ENCODE measurements at places on chromosomes 6 and 20.
A peak's percentile ranks its signal among the peaks of the same experiment; 100 is the strongest.

DNA sequence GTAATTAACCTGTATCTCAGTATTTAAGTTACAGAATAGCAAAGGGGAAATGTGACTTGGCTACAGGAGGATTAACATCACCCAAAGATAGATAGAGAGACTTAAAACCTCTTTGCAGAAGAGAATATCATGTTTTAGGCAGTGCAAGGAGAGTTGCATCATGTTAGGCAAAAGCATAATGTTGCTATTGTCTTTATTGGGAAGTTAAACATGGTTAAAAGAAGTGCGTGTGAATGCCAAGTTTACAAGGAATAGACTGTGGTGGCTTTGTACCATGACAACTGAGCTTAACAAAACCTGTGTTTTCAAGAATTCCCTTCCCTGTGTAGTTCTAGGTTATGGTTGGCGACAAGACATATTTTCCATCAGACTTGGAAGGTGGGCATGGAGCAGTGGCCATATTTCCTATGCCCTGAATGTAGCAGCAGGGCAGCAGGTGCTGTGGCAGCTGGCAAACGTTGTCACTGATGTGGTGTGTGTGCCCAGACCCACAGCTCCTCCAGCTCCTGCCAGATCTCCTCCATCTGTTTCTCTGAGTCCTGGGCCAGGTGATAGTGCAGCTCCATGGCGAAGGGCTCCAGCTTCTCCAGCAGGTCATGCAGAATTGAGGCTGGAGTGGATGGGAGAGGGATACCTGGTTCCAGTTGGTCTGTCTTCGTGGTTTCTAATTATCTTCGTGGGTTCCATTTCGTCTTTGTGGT lies 163.3 kb downstream of the QRSL1 start:
- no peak for DNase-seq

DNA sequence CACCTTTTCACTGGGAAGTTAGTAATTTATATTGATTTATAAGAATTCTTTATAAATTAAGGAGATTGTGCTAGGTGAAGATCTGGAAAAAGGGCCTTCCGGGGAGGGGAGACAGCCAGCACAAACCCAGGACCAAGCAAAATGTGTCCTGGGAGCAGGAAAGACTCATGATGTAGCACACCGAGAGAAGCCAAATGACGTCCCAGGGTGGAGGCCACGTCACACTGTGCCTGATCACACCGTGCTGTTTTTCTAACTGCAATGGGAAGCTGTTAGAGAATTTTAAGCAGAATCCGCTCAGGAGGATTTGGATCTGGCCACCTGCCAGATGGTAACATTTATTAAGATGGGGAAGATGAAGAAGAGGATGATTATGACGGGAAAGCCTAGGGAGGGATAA lies 72.7 kb upstream of the AKAP12 start:
- DNase-seq: no peak

- peak; percentile 43 for DNase-seq
These were observed 778 bp downstream of the PSMG4 start for GRCh38 chr6:3259491-3259958.

DNA sequence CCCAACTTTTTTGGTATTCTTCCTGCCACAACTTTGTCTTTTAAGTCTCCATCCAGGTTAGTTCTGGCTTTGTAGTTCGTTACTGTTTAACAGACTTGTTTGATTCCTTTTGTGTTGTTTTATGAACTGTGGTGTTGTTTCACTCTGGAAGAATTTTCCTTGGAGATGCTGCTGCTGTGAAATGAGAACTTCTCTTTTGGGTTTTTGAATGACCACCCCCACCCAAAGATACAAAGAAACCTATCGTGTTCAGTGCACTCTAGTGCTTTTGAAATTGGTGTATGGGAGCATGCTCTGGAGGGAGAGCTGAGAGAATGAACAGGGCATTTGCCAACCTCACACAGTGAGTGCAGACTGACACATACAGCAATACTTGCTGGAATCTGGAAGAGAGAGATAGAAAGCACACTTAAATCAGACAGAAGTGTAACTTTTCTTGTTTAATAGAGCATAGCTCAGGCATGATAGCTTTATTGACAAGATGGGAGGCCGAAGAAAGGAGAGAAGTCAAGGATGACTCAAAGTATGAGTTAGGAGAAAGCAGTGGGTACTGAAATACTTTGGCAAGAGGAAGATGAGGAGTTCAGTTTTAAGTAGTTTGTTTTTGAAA lies 293.1 kb downstream of the SOX4 start:
- no peak for DNase-seq

- no peak for DNase-seq
These were observed 726 bp upstream of the EMILIN3 start for GRCh38 chr20:41367393-41367695.

GRCh38 chr20:6994452-6994851 lies 227.0 kb downstream of the BMP2 start:
- DNase-seq: no peak

GRCh38 chr20:51423290-51423667 lies 119.2 kb downstream of the NFATC2 start:
- DNase-seq: no peak

DNA sequence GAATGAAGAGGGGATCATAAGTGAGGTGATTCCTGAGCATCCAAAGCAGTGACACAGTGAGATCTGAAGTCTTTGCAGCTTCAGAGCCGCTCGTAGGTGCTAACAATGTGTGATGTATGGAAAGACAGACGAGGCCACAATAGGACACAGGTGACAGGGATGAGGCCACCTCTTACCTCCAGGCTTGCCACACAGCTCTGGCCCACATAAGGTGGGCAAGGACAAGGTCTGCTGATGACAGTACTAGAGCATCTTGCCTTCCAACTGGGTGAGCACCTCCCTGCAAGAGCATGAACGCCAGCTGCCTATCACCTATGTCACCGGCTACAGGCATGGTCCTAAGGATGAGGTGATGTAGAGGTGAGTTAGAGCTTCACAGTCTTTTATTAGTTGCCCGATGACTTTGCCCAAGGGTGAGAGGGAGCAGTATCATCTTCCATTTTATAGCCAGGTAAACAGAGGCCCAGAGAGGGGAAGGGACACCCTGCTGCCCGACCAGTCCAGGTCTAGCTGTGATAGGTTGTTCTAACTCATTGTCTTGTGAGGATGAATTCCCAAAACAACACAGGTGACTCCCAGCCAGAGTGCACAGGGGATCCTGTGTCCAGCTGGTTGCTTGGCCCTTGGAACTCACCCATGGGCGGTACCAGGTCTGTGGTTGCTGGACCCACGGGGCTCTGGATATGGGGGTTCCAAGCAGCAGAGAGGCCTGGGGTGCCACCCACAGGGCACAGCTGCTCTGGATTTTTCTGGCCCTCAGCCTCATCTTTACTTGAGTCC lies 6.2 kb upstream of the TGM6 start:
- no peak for DNase-seq

DNA sequence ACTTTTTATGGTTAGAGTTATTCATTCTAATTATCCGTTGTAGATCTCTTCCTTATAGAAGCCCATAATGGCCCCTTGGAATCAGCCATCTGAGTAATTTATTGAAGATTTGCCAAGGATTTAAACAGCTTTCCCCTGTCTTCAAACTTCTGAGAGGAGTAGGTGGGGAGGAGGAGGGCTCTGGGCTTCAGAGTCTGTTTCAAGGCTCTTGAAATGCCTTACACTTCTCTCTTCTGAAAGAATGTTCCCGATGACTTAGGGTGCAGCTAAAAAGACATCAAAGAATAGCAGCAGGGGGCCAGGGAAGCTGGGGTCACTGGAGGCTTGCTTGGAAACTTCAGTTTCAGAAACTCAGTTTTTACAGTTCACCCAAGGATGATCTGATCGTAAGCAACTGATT lies 165.3 kb downstream of the ZDHHC14 start:
- no peak for DNase-seq

DNA sequence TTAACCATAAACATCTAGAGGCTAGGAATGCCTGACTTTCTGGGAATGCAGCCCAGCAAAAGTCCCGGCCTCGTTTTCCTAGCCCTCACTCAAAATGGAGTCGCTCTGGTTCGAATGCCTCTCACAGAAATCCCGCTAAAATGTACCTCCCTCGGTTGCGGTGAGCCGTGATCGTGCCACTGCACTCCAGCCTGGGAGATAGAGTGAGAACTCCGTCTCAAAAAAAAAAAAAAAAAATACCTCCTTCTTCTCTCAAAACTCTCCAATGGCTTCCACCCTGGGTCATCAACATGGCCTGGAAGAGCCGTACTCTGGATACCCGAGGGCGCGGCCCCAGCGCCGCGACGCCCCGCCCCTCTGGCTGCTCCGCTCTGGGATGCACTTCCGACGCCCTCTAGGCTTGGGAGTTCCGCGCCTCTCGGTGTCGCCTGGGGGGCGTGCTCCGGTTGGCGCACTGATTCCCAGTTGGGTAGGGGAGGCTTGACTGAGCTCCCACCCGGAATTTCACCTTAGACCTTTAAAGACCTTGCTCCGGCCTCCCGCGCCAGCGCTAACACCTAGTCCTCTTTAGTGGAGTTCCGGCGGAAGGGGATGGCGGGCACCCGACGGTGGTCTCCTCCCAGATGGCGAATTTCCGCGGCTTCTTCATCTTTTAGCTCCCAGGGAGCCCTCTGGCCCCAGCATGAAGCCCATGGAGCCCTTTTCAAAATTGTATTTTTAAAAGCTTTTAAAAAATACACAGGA lies 12.3 kb downstream of the HMGN4 start:
- peak; percentile 56 for DNase-seq

DNA sequence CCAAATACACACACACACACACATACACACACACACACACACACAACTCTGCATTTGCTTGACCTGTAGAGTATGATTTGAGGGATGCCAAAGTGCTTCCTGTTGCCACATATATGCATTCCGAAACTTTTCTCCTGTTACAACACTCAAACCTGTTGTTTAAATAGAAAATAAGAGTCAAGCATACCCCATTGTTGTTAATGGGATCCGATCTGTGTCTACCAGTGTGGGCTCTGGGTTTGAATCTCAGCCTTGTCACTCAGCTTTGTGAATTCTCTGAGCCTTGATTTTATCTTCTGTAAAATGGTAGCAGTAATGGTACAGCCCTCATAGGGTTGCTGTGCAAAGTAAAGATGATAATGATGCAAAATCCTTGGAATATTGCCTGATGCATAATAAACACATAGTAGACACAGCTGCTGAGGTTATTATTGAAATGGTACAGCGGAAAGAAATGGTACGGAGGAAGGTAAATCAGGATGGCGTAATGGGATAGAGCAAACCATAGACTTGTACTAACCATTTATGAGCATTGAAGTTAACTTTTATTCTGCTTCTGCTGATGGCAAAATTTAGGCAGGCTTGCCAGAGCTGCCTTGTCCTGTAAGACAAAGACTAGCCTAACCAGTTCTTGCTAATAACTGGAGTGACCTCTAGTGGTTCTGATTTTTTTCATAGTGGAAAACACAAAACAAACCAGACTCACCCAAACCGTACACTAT lies 113.5 kb upstream of the PHACTR1 start:
- DNase-seq: no peak

GRCh38 chr6:148432462-148433195 lies 90.0 kb downstream of the SASH1 start:
- no peak for DNase-seq

GRCh38 chr6:69719602-69720193 lies 77.1 kb downstream of the LMBRD1 start:
- DNase-seq: no peak

DNA sequence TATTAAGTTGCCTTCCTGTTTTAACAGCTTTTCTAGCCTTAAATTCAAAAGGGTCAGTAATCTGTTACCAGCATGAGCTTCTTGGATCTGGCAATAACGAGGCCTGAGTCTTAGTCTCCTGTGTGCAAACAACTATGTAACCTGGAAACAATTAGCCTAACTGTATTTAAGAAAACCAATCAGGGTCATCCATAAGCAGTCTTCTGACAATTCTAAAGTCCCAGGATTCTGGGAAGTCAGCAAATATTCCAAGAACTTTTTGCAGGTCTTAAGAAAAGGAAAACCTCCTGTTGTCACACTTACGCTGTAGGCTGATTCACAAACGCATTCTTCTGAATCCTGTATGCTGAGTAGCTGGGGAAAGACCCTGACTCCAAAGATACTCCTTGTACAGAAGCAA lies 90.4 kb downstream of the COL12A1 start:
- DNase-seq: no peak

- no peak for DNase-seq
These were observed 6.4 kb downstream of the MRPL14 start for GRCh38 chr6:44120692-44121443.

DNA sequence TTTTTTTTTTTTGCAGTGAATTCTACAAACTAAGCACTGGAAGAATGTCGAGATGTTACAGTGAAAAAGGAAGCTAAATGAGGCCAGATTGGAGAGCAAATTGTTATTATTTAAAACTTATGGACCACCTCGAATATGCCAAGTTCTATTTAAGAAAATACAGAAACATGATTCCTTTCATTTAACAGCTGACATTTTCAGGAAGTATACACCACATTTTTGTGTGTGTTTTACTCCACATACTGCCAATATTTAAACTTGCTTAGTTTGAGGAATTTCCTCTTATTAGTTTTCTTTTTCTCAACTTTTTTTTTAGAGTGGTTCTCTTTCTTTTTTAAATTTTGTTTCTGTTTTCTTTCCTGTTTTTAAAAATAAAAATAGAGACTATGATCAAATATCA lies 37.0 kb upstream of the GCLC start:
- no peak for DNase-seq

DNA sequence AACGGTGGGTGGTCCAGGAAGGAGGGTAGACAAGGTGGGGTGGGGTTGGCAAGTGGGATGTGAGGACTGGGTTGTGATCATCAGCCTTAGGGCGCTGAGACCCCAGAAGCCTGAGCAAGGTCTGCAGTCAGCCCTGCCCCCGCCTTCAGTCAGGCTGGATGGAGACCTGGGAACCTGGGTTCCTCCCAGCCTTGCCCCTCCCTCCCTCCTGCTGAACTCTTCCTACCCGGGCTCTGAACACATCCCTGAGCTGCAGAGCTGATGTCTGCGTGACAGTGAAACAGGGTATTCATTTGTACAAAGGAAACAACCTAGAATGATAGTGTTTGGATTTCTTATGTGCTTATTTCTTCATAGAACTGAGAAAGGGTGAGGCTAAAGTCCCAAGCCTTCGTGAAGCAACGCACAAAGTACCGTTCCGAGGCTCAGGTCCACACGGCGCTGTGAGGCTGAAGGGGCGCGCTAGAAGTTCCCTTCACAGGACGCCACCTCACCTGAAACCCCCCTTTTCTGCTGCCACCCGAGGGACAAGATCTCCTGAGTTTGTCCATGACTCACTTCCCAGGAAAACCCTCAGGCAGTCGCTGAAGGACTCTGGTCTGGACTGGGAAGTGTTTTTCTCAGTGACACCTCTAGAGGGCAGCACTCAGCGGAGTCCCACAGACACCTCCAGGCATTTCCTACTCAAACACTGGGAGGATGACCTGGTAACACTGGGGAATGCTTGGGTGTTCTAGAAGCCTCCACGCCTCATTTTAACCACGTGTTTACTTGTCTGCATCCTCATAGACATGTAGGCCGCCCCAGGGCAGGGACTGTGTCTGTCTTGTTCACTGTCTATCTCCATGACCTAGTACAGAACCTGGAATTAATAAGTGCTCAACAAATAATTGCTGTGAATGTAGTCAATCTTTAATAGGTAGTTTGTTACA lies 1.2 kb downstream of the GSTA5 start:
- peak; percentile 51 for DNase-seq

- DNase-seq: peak; percentile 40
These were observed 16.1 kb downstream of the ZSCAN12 start for GRCh38 chr6:28383235-28384142.

DNA sequence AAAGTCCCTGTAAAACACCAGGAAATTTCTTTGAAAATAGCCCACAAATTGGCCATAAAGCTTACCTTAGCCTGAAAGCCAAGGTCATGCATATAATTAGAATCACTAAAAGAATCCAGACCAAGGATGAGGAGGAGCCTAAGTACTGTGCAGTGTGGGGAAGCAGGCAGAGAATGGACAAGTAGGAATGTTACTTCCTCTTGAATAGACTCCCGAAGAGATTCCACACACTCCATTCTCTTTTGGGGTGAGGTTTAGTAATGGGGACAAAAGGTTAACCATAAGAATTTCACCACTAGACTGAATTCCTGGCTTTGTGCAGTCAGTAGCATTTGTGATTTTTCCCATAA lies 27.5 kb upstream of the MARCKS start:
- no peak for DNase-seq

Data from activated CD4-positive, CD25-positive, alpha-beta regulatory T cell treated with anti-CD3 and anti-CD28 coated beads, Interleukin-2, amount 50 U/mL, for 72 hours (primary cell).